Activated T-helper 1 cell treated with anti-CD3 and anti-CD28 coated beads, Interleukin-2, amount 50 U/mL, for 16 hours (primary cell): ENCODE measurements at places on chromosomes 1 and 21.

GRCh38 chr1:28956038-28956464, 41.7 kb downstream of the EPB41 start:
- no peak for DNase-seq

- no peak for DNase-seq
Measured at GRCh38 chr21:37337179-37337578, 29.4 kb upstream of the DYRK1A start.

- no peak for DNase-seq
Measured at GRCh38 chr1:47507881-47508701, 70.2 kb downstream of the FOXD2 start.

DNA sequence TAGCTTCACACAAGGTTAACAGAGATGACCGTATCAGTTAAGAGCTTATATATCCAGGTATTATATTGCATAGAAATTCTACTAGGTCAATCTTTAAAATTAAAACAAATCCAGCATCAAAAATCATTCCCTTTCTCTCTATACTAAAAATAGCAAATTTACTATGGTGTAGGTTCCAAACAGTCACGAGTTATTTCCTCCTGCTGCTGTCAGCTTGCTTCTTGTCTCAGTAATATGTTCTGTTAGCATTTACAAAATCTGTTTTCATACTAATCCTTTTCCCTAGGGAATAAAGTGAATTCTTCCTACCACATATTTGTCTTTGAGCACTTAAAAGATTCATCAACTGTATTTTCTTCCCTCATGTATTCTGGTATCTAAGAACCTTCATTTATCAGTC, 2.5 kb downstream of the WDR26 start:
- DNase-seq, result no peak
